Amniotic stem cell (primary cell): ENCODE measurements at places on chromosomes 6 and 20.

DNA sequence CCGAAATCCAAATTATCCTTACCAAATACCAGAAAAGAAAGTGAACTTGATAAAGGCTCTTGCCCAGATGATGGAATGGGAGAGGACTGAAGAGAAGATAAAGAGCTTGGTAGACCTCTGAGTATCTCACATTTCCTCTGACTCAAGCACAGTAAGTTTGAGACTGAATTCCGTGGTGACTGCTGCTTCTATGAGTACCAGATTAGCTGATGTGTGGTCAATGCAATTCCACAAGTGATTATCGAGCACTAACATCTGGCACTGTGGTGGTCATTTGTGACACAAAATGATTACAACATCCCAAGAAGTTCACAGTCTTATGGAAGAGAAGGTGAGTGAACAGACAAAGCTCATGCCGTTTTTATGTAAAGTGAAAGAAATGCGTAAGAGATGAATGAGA is 2.6 kb upstream of the RPS6KA2 start:
- DNase-seq, result no peak

DNA sequence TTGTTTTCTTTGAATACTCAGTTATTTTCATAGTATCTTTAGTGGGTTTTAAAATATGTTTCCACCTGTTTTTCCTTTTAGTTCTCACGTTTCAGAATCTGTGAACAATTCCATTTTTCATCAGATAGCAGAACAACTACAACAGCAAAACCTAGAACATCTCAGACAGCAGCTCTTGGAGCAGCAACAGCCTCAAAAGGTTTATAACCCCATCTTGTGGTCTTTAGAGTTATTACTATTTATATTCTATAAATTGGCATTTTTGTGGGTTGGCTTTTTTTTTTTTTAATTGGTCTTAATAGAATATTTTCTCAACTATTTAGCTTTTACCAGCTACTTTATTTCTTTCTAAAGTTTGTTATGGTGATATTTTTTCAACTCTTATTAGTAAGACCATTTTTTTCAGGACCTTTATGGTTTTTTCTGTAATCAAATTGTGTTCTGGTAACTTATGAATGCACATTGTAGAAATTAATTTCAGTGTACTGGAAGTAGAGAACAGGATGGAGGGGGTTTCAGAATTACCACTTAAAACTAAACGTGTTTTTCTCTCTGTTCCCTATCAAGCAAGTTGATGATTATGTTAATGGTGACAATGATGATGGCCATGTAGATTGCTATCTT is 72.2 kb downstream of the SCAF8 start:
- no peak for DNase-seq

DNA sequence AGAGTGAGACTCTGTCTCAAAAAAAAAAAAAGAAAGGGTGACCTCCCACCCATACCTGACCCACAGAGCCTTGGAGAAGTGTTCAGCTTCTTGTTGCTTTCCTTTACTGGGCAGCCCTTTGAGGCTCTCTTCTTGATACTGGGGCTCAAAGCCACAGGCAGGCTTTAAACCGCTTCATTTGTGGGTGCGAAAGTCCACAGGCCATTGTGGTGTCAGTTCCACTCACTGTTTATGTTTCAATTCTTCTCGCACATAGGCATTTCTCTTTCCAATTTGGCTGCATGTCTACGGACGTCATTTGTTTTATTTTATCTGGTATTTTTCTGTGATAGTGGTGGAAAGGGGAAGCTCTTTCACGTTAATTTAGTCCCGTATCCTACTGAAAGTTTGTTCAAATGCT is 34.6 kb downstream of the PPARD start:
- no peak for DNase-seq

GRCh38 chr6:2035046-2035445 is 210.4 kb downstream of the GMDS start:
- DNase-seq, result no peak

- no peak for DNase-seq
Observed at GRCh38 chr6:86858970-86859369, 78.4 kb upstream of the HTR1E start.

DNA sequence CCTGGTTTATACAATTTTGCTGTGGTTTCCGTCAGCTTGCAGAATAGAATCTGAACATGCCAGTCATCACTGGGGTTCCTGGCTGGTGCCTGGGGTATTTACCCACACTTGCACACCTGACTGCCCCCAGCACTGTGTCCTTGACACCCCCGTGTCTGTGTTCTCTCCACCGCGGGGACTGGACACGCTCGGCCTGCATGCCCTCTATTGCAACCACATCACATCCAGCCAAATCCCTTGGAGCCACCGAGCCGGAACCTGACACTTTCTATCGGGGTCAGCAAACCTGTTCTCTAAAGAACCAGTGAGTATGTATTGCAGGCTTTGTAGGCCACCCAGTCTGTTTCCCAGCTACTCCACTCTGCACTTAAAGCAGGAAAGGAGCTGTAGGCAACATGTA is 527.5 kb downstream of the PRKN start:
- no peak for DNase-seq

DNA sequence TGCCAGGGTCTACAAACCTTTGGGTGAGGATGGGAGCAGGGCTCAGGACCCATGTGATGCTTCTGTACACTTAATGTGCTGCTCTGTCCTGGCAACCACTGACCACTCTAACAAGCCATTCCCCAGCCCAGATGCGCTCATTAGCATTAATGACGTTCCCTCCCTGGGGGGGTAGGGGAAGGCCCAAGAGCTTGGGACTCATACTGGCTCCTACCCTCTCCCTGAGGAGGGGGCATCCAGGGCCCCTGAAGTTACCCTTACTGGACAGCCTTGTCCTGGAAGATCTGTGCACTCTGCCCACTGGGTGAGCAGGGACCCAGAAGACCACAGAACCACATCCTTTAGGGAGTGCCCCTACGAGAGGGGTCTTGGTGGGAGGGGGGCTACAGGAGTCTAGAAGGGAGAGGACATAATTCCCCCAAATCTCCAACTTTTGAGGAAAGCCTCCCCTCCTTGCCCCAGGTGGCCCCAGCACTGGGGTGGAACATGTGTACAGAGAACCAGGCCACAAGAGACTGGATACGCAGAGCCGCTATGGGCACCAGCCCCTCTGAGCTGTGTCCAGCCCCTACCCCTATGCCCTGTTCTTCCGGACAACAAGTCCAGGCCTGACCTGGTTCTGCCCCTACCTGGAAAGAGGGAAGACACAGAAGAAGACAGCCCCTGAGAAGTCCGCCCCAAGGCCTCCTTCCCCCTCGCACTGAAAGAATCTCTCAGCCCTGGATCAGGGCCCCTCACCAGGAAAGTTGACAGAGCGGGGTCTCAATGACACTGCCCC is 1.4 kb downstream of the TEAD3 start:
- no peak for DNase-seq

DNA sequence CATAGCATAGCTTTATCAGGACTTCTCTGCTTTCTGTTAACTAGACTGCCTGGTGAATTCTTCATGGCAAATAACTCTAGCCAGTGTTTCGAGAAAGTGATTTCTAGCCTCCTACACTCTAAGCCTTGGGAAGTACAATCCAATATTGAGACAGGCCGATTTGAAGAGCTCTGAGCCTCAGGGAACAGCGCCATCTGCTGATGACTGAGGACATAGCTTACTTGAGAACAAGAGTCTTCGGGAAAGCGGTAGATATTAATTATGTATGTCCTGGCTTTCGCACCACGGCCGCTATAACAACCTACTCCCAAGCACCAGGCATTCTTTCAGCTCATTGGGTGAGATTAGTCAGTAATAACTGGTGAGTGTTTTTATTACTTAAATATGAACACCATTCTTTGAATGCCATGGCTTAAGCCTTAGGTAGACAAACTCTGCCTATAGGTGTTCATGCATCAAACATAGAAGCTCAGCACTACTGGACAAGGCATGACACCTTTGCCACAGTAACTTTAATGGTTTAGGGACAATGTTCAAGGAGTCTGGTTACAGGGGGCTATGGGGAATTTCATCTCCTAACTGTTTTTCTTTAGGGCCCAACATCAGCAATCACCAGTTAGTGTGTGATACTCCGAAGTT is 518.6 kb downstream of the BMP2 start:
- peak; percentile 55 for DNase-seq

DNA sequence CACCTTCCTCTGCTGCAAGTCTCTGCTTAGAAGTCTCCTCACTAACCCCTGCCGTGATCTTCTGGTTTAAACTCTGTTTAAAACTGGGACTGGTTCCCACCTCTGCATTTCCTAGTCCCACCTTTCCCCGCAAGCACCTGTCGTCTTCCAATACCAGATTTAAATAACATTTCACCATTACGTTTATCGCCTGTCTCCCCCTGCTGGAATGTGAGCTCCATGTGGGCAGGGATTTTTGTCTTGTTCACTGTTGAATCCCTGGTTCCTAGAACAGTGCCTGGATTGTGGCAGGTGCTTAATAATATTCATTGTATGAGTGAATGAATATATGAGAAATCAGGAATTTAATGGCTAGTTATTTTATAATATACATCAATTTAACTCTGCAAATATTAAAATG is 2.7 kb downstream of the GUCA1A start:
- DNase-seq, result no peak

- no peak for DNase-seq
Observed at GRCh38 chr6:128400875-128401274, 119.5 kb downstream of the PTPRK start.

GRCh38 chr20:50303573-50304500 is 113.2 kb downstream of the CEBPB start:
- no peak for DNase-seq

DNA sequence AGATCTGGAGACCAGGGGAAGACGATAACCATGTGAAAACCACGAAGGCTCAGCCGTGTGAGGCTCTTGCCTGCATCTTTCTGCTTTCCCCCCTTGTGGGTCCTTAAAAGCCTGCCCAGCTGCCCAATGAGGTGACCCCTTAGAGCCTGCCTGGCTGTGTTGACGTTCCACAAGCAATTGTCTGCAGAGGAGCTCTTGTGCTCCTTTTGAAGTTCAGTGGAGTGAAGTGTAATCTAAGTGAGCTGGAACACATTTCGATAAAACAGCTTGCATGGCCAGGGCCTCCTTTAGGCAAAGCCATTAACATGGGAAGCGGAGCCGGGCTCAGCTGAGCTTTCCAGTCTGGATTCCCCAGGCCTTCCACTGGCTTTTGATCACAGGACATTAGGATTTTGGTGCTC is 27.3 kb upstream of the TCP11 start:
- no peak for DNase-seq

DNA sequence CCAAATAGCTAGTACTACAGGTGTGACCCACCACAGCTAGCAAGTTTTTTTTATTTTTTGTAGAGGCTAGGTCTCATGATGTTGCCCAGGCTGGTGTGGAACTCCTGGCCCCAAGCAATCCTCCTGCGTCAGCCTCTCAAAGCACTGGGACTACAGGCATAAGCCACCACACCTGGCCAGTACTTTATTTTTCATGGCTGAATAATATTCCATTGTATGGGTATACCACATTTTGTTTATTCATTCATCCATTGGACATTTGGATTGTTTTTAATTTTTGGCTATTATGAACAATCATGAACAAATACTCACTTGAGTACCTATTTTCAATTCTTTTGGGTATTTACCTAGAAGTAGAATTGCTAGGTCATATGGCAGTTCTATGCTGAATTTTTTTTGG is 7.0 kb upstream of the NXT1 start:
- DNase-seq, result no peak

- DNase-seq, result no peak
Observed at GRCh38 chr6:40524797-40525585, 62.2 kb downstream of the LRFN2 start.

- DNase-seq, result no peak
Observed at GRCh38 chr20:44967207-44967807, 995 bp downstream of the STK4 start.

GRCh38 chr20:57656821-57657534 is 36.8 kb upstream of the ZBP1 start:
- no peak for DNase-seq

DNA sequence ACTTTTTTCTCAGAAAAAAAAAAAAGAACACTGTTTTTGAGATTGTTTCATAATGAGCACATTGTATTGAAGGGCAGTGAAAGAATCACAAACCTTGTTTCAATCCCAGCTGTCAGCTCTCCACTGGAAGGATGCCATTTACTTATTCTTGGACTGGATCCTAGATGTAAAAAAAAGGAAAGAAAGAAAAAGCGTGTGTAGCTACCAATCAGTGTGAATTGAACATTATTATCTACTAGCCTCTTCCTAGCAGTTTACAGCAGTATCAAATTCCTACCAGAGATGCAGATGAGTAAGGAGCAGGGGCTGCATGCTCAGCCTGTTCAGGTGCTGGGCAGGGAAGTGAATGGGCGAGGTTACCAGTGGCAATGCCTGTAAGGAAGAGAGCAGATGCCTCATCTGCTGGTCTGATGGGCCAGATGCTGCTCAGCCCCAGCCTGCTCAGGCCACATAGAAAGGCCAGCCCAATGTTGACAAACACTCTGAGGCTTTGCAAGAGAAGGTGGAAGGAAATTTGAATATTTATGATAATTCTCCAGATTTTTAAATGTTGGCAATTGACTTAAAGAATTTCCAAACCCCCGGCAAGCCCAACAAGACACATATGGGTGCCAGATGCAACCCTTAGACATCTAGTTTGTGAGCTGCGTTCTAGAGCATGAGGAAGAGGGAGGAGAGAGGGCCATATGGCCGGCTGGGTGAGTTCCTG is 189.5 kb downstream of the IBTK start:
- no peak for DNase-seq

GRCh38 chr6:119757467-119757866 is 407.9 kb upstream of the MAN1A1 start:
- no peak for DNase-seq

DNA sequence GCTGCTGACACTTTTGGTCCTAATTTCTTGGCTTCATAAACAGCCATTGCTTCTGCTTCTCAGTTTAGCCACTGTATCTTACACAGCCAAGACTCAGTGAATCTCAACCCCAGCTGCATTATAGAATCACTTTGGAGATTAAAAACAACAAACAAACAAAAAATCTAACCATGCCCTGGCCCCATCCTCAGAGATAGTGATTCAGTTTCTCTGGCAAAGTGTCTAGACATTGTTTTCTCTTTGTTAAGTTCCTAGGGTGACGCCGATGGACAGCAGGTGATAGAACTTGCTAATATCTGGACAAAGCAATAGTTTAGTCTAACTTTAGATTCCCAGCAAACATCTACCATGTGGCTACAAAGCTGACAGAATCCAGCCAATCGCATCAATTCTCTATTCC is 2.9 kb downstream of the ADGRF5 start:
- DNase-seq, result no peak

DNA sequence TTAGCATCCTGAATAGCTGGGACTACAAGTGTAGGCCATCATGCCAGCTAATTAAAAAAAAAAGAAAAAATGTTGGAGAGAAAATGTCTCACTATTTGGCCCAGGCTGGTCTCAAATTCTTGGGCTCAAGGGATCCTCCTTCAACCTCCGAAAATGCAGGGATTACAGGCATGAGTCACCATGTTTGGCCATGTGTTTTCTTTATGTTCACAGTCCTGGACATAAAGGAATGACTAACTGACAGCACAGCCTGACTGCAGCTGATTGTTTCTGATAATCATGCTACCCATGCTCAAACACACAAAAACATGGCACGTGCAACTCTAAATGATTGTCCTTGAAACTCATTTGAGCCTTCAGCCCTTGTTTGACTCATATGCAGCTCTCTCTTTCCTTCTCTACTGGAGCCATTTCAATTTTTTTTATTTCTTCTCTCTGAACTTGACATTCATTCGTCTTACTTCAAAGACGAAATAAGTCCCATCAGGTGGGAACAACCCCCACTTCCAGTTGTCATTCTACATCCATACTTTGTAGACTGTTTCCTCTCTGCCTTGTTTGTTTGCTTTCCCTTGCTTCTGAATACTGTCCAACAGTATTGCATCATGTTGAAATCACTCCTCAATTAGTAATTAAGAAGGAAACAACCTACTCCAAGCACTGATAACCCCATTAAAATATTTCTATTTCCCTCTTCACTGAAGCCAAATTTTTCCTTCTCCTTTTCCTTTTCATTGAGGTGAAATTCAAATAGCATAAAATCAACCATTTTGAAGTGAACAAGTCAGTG is 413.0 kb downstream of the BMP2 start:
- DNase-seq, result no peak
